CD4-positive, alpha-beta T cell (primary cell): ENCODE measurements at places on chromosomes 7 and 10. TPM values are rescaled to one million over a fixed set of nuclear protein-coding genes. Genes with fewer than 3 reads are reported as not detected.

GRCh38 chr7:49643736-49644135 lies 129.7 kb upstream of the VWC2 start:
- DNase-seq: no peak

DNA sequence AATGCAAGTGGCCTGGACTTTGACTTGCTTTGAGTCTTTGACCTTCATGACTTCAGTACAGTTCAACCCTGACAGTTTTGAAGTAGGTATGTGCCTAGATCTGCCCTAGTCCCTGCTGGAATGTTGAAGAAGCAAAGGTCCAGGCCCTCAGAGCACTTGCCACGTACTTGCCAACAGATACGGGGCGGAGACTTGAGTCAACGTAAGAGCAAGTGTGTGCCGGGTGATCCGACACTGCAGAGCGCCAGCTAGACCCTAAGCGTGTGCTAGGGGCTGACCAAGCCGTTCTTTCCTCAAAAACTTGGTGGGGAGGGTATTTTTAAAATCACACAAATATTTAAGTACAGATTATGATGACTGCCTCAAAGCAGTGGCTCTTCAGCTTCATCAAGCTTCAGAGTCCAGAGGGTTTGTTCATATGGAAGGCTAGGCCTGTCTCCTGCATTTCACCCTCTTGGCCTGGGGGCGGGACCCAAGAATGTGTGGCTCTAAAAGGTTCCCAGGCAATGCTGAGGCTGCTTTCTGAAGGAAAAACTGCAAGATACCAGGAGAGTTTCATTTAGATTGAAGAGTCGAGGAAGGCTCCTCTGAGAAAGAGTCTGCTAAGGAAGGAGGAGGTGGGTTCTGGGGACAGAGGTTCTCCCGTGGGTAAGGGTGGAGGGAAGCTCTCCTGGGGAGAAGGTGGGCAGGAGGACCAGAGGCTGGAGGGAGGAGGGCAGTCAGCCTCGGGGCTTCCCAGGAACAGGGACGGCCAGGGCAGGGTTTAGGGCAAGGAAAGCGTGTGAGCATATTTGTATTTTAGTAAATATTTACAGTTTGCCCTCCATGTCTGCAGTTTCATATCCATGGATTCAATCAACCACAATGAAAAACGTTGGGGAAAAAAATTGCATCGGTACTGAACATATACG lies 160.3 kb downstream of the EGFR start:
- no peak for DNase-seq

- no peak for DNase-seq
These were observed 21.5 kb downstream of the SH3PXD2A start for GRCh38 chr10:103833731-103834365.

GRCh38 chr10:32959006-32959920 lies 1.2 kb upstream of the ITGB1 start:
- DNase-seq: no peak

DNA sequence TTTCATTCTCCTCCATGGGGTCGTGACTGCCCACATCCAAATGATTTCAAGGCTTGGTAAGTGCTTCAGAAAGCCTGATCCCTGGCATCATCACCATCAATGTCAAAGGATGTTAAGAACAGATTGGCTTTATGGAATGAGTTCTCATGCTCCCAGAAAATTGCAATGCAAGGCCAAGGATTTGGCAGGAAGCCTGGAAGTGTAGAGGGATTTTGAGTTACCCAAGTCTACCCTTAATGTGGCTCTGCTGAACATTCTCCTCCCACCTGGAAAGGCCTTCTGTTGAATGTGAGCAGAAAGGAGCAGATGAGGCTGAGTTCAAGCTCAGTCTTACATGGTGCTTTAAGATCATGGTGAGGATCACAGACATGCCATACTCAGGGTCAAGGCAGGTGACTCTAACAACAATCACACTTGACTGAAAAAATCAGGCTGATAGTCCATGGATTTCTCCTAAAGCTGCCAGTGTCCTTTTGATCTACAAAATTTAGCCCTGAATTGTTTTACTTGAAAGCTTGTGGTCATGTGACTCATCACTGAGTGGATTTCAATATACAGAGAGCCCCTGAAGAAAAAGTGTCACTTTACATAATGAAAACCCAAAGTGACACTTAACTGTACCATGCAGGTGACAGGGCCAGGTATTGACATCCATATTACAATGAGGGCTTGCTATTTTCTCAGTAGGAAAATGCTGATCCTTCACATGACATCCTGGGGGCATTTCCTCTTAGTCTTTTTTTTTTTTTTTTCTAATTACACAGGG lies 111.1 kb upstream of the PDLIM1 start:
- DNase-seq: no peak

DNA sequence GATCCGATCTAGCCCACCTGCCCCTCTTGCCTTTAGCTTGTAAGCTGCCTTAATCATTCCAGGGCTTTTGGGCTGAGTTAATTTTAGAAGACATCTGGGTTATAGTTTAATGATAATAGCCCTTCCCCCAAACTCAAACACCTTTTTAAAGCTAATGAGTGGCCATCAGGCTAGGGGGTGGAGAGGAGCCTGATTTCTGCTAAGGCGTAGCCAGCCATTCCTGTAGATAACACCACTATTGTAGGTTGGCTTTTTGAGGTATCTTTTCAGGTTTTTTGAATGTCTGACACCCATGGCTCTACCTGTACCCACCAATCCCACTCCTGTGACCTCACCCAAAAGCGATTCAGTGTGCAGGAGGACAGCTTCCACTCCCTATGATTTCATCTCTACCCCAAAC lies 7.6 kb upstream of the SYPL1 start:
- no peak for DNase-seq

DNA sequence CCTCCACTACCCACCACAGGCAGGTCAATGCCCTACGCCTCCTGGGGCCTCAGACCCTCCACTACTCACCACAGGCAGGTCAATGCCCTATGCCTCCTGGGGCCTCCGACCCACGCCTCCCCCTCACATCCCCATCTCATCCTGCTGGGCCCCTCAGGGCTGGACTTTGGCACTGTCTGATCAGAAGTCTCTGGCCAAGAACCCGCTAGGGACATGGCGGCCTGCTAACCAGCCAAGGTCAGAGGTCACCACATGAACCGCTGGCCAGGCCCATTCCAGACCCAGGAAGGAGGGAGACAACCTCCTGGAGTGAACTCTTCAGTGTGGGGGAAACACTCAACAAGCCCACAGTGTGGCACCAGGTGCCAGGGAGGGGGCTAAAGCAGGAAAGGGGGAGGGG lies 55.8 kb downstream of the STK32C start:
- no peak for DNase-seq

GRCh38 chr10:34666008-34666704 lies 148.9 kb downstream of the PARD3 start:
- DNase-seq: no peak

DNA sequence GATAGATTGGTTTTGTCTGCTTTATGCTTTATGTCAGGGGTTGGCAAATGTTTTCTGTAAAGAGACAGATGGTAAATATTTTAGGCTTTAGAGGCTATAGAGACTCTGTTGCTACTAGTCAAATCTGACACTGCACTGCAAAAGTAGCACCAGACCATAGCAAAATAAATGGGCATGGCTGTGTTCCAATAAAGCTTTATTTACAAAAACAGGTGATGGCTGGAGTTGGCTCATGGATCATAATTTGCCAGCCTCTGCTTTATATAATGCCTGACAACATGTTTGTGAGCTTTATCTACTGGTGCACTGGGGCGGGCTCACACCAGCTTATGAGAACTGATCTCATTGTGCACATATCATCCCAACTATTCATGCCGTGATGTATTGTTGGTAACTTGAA lies 120.1 kb downstream of the PLXDC2 start:
- DNase-seq: no peak

GRCh38 chr10:22453320-22453719 lies 108.0 kb downstream of the SPAG6 start:
- DNase-seq: no peak

DNA sequence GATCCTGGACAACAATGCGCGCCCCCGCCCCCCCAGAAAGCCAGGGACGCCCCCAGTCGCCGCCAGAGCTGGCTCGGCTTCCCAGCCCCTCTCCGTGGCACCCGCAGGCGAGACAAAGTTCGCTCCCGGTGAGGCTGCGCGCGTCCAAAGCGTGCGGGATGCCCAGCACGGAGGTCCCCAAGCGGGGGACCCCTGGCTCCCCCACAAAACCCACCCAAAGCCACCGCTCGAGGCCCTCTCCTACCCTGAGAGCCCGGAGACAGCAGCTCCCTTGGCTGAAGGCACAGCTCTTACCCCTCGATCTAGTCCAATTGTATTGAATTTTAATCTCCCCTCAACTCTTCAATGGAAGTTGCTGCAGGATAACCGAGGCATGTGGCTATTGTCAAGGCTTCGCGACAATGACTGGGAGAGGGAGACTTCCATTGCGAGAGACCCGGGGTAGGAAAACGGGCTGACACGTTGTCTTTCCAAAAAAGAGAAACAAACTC lies 305.3 kb downstream of the PRPF18 start:
- no peak for DNase-seq

DNA sequence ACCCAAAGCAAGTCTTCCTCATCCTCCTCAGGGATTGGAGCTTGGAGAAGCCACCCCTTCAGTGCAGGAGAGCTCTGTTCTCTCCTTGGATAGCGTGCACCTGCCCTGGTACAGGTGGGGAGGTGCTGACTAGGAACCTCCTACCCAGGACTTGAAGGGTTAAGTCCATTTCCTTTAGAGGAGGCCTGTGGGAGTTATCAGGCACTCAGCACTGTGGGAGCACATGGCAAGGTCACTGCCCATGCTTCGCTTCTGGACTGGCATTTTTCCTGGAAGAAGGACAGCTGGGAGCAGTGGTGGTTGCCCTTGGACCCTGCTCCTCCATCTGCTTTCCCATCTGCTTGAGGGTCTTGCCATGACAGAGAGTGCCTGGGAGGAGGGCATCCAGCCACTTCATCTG lies 142.8 kb downstream of the CXCL12 start:
- DNase-seq: no peak

DNA sequence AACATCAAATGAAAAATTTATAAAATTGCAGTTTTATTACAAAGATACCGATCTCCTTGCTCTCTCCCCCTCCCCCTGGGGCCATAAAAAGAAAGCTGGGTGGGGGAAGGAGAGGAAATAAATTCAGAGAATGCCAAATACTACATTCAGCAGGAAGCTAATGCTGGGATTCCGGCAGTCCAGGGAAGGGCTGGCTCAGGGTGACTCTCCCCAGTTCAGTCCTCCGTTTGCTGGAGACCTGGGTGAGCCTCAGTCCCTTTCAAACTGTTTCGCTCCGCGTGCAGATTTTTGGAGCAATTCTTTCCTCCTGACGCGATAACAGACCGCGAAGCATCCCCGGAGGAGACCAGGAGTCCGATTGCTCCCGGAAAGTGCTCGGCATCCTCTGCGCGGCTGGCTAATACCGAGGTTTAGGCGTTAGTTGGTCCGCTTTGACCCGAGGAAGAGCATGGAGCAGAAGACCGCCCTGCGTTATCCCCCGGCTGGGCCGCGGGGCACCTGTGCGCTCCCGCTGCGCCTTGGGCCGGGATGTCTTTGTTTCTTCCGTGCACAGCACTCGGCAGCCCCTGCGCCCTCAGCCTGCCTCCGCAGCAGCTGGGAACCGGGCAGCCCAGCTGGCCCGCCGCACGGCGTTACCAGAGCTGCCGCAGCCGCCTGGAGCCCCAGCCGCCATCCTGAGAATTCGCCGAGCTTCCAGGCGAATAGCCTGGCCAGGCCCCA lies 3.9 kb upstream of the HOXA2 start:
- no peak for DNase-seq

- DNase-seq: no peak
These were observed 41.0 kb downstream of the WAPL start for GRCh38 chr10:86480571-86480970.

DNA sequence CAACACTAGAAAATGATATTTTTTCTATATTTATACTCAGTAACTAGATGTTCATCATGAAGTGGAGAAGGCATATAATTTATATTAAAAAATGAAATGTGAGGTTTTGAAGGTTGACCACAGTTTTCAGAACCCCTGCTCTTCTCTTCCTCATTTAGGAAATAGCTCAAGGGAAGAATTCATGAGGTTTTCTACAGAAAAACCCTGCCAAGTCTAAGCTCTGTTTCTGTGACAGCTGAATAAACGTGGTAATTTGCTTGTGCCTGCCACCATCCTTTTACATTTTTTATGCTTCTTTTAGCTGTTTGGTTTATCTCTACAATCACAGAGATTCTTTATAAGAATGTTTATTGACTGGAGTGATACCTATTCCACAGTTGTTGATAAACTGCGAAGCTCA lies 630.3 kb upstream of the POT1 start:
- DNase-seq: no peak

GRCh38 chr10:31098046-31098445 lies 66.4 kb upstream of the ZNF438 start:
- DNase-seq: no peak

DNA sequence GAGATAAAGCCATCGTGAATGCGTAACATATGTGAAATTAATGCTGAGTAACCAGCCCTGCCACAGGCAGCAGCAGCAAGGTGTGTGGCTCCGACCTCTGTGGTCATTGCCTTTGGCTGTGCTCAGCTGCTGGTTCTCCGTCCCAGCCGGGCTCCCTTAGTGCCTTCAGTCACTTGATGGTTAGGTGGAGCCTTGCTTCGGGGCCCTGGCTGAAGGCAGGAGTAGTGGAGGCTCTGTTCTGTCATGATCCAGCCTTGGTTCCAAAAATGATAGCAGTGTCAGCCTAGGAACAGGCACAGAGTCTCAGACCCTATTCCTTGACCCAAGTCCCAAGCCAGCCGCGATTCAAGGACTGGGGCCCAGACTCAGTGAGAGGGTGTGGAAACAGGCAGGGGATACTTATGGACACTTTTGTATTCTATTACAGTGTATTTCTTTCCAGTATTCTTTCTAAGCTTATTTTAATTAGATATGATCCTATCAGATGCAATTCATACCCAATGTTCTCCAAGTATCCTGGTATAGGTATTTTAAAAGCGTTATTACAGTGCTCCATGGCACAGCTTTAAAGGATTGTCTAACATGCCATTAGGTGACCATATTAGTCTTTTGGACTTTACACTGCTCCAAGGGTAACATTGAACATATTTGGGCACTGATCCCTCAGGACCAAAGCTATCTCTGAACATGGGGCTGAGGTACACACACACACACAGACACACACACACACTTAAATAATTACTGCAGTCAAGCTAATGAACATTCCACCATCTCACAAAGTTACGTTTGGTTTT lies 9.0 kb downstream of the SCART1 start:
- no peak for DNase-seq

- DNase-seq: no peak
These were observed 54.6 kb upstream of the NANOS1 start for GRCh38 chr10:118974951-118975350.

- no peak for DNase-seq
These were observed 13.5 kb downstream of the GHRHR start for GRCh38 chr7:30977222-30977621.

Gene WDR91
- 41.7 TPM for total RNA-seq

Gene ETV1
- not detected for total RNA-seq

Gene STK32C
- 5.2 TPM for total RNA-seq

Gene NOS3
- 7.1 TPM for total RNA-seq

Gene PLEKHA1
- total RNA-seq: 24.9 TPM

Gene CCDC3
- total RNA-seq: 0.08 TPM

Gene GPRIN2
- total RNA-seq: not detected

Gene CLDN3
- not detected for total RNA-seq

Gene MYL7
- not detected for total RNA-seq

Gene CYP26A1
- total RNA-seq: not detected

Gene CPEB3
- 1.3 TPM for total RNA-seq

Gene FOXI2
- not detected for total RNA-seq
